ENCODE measurements at places on chromosomes 13 and 19. TPM values are rescaled to one million over a fixed set of nuclear protein-coding genes. Genes with fewer than 3 reads are reported as not detected.

- H3K27me3 ChIP-seq = no peaks in the 10 kb centered on the region
- H3K27ac ChIP-seq = no peak overlapping the region
- H3K4me1 ChIP-seq = no peaks in the 10 kb centered on the region
- no peak overlapping the region for H3K4me3 ChIP-seq
- no peak for DNase-seq
- no peaks in the 10 kb centered on the region for H3K36me3 ChIP-seq
Measured at GRCh38 chr13:111917086-111917485, 149.9 kb upstream of the SOX1 start.

DNA sequence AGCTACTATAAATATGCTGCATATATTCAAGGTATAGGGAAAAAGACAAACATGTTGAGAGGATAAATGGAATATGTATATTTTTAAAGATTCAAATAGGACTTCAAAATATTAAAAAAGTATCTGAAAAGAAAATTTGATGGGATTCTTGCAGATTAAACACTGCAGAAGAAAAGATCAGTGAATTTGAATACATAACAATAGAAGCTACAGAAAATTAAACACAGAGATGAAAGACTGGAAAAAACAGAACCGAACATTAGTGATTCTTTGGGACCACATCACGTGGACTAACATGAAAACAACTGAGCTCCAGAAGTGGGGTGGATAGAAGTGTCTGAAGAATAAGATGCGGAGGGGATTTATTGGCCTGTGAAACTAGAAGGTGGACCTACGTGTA lies 217.2 kb downstream of the RFC3 start:
- no peak overlapping the region for H3K4me3 ChIP-seq
- no peaks in the 10 kb centered on the region for H3K4me1 ChIP-seq
- DNase-seq = no peak
- H3K27ac ChIP-seq = no peak overlapping the region
- no peaks in the 10 kb centered on the region for H3K27me3 ChIP-seq
- no peaks in the 10 kb centered on the region for H3K36me3 ChIP-seq

DNA sequence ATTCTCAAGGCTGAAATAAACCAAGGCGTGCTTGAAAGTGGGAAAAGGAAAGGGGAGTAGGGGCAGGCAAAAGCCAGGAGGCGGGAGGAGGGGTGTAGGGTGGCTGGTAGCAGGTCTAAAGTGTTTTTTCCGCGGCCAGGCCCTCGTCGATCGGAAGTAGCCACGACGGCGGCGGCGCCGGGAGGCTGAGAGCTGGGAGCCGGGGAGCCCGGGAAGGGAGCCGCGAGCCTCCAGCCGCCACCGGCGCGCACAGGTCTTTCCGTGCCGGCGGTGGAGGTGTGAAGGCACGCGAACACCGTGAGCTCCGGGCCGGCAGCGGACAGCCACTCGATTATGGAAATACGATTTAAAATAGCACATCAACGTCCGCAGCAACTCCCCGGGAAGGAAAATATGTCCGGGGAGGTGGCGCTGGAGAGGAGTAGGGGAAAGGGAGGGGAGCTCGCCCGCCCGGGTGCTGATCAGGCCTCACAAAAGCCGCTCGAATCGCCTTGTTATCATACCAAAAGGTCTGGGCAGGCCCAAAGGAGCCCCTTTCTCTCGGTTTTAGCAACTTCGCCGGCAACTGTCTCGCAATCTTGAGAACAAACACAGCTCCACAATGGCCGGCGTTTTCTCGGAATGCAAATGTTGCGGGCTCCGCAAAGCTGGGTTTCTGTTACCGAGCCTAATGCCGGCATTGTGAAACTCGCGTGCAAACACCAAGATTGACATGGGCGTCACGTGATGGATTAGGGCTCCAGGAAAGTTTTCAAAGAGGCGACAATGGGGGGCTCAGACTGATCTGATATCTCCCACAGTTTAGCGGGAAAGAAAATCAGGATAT lies 2.9 kb upstream of the PCDH8 start:
- H3K4me3 ChIP-seq = peak overlapping the region; percentile 62
- H3K27me3 ChIP-seq = peaks cover 27% of the 10 kb centered on the region
- H3K36me3 ChIP-seq = no peaks in the 10 kb centered on the region
- peak; percentile 55 for DNase-seq

The KLK14 gene
- not detected for total RNA-seq

- no peak for DNase-seq
- H3K4me1 ChIP-seq = peaks cover 5% of the 10 kb centered on the region
- no peak overlapping the region for H3K27ac ChIP-seq
Measured at GRCh38 chr13:18993884-18994660, 187.6 kb downstream of the TUBA3C start.

DNA sequence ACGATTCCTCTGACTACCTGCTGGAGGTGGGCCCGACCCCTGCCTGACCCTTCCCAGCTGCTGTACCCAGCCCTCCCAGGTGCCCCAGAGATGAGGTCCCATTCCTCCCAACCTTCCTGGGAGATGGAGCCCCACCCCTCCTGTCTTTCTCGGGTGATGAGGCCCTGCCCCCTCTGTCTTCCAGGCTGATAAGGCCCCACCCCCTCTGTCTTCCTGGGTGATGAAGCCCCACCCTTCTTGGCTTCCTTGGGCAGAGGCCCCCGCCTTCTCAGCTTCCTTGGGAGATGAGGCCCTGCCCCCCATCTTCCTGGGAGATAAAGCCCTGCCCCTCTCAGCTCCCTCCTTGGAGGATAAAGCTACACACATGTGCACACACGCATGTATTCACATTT lies 47.9 kb downstream of the CERS4 start:
- H3K27me3 ChIP-seq = no peaks in the 10 kb centered on the region
- no peaks in the 10 kb centered on the region for H3K36me3 ChIP-seq
- no peak for DNase-seq
- no peak overlapping the region for H3K4me3 ChIP-seq
- H3K4me1 ChIP-seq = peaks cover 16% of the 10 kb centered on the region
- H3K27ac ChIP-seq = no peak overlapping the region

The CCNA1 gene
- 0.22 TPM for total RNA-seq

- H3K4me3 ChIP-seq = no peak overlapping the region
- no peak for DNase-seq
- H3K36me3 ChIP-seq = no peaks in the 10 kb centered on the region
- no peaks in the 10 kb centered on the region for H3K4me1 ChIP-seq
- no peaks in the 10 kb centered on the region for H3K27me3 ChIP-seq
Measured at GRCh38 chr13:91922969-91923592, 524.7 kb downstream of the GPC5 start.

GRCh38 chr19:2528675-2529101 lies 52.8 kb downstream of the GADD45B start:
- H3K36me3 ChIP-seq = no peaks in the 10 kb centered on the region
- no peak overlapping the region for H3K27ac ChIP-seq
- no peaks in the 10 kb centered on the region for H3K27me3 ChIP-seq
- H3K4me1 ChIP-seq = peaks cover 13% of the 10 kb centered on the region
- H3K4me3 ChIP-seq = no peak overlapping the region

Measured in heart left ventricle (tissue), 16 donors.